ENCODE measurements at places on chromosomes 5 and 9. TPM values are rescaled to one million over a fixed set of nuclear protein-coding genes. Genes with fewer than 3 reads are reported as not detected.

AGGF1 gene
- 32.6 TPM for polyA plus RNA-seq

DNA sequence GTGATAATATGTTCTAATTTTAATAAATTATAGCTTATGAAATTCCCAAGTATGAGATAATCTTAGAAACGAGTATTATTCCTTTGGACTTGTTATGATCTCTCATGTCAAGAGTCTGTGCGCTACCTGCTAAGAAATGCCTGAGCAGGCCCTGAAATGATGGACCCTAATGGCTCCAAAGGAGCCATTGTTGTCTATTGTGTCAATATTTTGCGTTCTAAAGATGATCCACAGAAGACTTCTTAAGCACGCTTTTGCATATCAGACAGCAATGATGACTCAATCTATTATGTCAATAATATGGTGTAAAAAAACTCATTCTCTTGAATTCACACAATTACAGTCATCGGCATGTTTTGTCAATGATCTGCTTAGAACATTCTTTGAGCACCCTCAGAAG is 306.1 kb downstream of the KIAA0825 start:
- no peak for DNase-seq

DNA sequence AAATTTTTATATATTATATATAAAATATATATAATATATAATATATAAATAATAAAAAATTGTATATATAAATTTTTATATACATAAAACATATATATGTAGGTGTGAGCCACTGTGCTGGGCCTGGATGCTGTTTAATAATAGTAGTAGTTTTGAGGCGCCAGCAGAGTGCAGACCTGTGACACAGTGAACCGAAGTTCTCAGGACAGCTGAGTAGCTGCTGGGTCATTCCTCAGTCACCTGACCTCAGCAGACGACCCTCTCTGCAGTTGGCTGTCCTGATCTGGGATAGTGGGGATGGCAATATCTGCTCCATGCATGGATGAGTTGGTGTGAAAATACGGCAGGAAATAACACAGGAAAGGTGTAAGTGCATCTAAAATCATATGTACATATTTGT is 3.3 kb upstream of the SNX18 start:
- no peak for DNase-seq

DNA sequence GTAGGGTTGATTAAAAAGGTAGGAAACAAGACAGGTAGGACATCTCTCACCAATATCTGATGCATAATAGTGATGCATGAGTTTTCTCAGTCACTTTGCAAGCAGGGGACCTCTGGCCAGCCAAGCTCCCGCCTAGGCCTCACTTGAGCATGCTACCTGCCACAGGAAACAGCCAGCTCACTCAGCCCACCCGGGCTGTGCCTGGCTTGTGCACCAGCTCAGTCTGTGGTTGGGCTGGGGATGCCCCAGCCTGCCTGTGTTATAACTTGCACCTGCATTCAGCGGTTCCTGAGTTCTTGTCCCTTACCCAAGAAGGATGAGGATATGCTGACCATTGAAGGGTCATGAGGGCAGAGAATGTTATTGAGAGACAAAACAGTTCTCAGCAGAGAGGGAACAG is 172.8 kb upstream of the PLCXD3 start:
- DNase-seq = no peak

- DNase-seq = no peak
These were observed 3.7 kb downstream of the MCTP1 start for GRCh38 chr5:95281226-95281625.

DNA sequence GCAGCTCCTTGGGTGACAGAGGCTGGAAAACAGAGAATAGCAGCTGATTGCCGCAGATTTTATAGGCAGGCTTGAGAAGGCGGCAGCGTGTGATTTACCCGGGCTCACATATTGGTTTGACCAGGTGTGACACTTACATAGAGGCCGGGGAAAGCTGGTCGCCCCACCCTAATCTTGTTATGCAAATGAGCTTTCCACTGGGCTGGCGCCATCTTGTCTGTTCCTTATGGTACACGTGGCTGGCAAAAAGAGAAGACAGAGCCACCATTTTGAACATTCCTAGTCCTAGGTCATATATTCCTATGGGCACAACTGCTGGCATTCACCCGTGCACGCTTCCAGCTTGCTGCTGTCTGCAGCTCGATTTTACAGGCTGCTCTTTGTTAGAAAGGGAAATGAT is 11.3 kb upstream of the SPZ1 start:
- no peak for DNase-seq

DNA sequence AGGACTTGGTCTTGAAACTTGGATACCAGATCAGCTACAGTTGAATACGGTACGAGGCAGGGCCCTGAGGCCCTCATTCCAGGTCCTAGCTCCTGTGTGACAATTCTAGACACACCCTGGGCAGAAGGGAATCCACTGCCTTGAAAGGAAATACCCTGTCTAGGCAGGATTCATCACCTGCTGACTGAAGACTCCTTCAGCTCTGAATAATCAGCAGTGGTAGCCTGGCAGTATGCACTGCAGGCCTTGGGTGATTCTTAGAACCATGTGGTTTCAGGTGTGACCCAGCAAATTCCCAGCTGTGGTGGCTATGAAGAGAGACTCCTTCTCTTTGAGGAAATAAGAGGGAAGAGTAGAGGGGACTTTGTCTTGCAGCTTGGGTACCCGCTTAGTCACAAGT is 17.2 kb upstream of the EFNA5 start:
- DNase-seq = no peak

- no peak for DNase-seq
These were observed 37.7 kb upstream of the MRPS30 start for GRCh38 chr5:44770780-44771717.

DNA sequence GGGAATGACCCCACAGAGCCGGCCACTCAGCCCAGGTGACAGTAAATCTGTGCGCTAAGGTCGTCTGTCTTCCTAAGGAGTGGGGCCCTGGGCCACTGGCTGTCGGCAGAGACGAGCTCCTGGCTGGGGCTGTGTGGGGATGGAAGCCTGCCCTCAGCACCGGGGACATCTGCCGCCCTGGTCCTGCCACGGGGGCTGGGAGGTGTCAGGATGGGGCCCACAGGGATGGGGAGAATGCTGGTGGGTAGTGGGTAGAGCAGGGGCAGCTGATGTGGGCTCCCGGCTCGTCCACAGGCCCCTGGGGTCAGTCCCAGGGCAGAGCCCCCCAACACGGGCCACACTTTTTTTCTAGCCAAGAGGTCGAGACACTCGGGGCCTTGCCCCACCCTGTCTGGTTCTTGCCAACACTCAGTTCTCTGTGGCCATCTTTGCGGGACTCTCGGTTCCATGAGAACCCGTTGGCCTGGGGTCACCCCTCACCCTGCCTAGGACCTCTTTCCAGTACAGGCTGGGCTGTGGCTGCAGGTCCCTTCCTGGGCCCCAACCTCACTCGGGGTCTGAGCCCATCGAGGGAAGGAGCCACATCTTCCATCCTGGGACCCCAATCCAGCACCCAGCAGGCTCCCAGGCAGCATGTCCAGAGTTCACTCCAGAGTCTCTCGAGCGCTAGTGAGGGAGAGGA is 45.0 kb downstream of the DBH start:
- DNase-seq = no peak

- no peak for DNase-seq
These were observed 499.1 kb downstream of the CDK5RAP2 start for GRCh38 chr9:120080849-120081248.

CFAP157 gene
- 2.6 TPM for polyA plus RNA-seq

DNA sequence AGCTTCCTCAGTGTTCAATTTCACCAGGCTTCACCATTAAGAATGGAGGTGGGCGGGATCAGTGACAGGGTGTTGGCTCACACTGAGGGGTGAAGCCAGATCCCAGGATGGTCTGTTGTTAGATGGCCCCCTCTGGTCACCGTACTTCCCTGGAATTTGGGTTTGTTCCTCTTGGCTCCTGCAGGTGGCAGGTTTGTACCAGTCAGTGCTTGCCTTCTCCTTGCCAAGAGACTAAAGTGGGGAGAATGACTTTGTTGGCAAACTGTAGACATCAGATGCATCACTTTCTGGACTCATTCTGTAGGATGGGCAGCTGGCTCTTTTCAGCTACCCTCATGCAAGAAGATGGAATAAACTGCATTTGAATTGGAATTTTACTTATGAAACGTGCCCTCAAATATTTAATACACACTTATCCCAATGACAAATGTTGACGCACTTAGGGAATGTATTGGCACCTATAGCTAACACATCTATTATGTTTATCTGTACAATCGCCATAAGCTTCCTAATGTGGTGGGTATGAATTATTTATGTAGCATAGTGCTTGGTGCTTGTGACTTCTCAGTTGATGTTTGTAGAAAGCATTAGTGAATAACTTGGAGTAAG is 31.4 kb upstream of the ANKRD55 start:
- DNase-seq = no peak

FOXE1 gene
- polyA plus RNA-seq = 0.05 TPM

GRCh38 chr5:42781584-42781983 is 25.0 kb downstream of the CCDC152 start:
- no peak for DNase-seq

CYSRT1 gene
- polyA plus RNA-seq = 20.9 TPM

DNA sequence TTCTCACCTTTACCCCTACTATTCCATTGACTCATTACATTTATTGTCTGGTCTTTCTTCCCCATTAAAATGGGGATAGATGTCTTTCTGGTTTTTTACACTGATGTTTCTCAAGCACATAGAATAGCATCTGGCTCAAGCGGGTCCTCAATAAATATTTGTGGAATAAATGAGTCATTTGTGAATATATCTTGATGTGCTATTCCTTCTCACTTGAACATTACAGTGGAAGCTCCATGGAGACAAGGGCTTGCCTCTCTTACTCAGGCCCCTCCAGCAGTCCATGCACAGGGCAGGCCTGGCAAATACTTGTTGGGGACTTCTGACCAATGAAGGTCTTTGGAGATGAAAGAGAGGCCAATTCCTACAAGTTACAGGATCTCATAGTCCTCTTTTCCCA is 151.7 kb upstream of the TAS2R1 start:
- DNase-seq = no peak

- no peak for DNase-seq
These were observed 267.3 kb downstream of the IRX1 start for GRCh38 chr5:3862906-3863305.

GRCh38 chr5:172051643-172052339 is 45.4 kb upstream of the FBXW11 start:
- no peak for DNase-seq

DNA sequence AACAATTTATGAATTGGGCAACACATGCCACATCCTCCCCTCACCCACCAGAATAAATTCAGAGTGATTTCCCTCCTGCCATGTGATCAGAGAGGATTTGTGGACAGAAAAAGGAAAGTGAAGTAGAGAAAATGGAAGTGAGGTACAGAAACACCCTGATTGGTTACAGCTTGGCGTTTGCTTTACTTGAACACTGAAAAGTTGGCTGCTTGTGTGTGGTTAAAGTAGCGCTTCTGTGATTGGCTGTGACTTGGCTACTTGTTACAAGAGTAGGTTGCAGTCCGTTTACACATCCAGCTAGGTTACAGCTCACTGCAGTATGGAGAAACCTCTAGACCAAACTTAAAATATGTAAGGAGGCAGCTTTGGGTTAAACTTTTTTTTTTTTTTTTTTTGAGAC is 205.2 kb upstream of the ZNF608 start:
- no peak for DNase-seq

WDR5 gene
- 35.9 TPM for polyA plus RNA-seq

ECM2 gene
- polyA plus RNA-seq = 15.9 TPM

SRD5A1 gene
- 13.0 TPM for polyA plus RNA-seq

GRCh38 chr5:76337953-76338451 is 65.1 kb upstream of the IQGAP2 start:
- no peak for DNase-seq

NNT gene
- 114 TPM for polyA plus RNA-seq

GRCh38 chr5:15533129-15533893 is 33.3 kb downstream of the FBXL7 start:
- no peak for DNase-seq

PAEP gene
- 0.38 TPM for polyA plus RNA-seq

GRCh38 chr5:24530906-24531305 is 113.9 kb downstream of the CDH10 start:
- no peak for DNase-seq
